ENCODE measurements at places on chromosomes 2 and 18.

GRCh38 chr2:54499661-54500060 is 43.5 kb downstream of the SPTBN1 start:
- DNase-seq: peak; percentile 72

- no peak for DNase-seq
These were observed 51.2 kb upstream of the GLI2 start for GRCh38 chr2:120684289-120685065.

GRCh38 chr2:233142355-233142897 is 82.3 kb downstream of the INPP5D start:
- DNase-seq: no peak

DNA sequence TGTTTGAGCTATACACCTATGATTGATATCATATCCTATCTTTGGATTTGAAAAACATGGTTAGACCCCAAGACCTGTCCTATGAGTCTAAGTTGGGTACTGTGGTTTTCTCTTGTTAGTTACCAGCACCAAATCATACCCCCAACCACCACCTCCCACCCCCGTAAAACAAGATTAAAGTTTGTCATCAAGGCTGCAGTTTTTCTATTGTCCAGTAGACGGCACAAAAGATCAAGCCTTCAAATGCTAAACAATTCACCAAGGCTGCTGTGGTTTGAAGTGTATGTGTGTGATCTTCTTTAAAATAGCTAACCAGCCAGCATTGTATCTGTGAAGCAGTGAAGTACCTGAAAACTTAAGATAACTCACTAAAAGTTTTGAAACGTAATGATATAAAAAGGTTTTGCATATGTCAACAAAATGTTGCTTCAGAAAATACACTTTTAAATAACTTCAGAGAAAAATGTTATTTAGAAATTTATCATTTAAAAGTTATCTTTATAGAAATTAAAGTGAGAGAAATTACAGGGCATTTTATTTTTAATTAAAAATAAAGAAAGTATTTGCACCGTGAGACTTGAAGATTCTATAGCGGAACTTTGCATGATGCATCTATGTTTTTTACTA is 5.8 kb upstream of the MEIS1 start:
- DNase-seq: no peak

GRCh38 chr2:206192157-206192556 is 32.5 kb downstream of the EEF1B2 start:
- no peak for DNase-seq

- DNase-seq: no peak
These were observed 56.6 kb upstream of the SCN9A start for GRCh38 chr2:166432331-166432730.

DNA sequence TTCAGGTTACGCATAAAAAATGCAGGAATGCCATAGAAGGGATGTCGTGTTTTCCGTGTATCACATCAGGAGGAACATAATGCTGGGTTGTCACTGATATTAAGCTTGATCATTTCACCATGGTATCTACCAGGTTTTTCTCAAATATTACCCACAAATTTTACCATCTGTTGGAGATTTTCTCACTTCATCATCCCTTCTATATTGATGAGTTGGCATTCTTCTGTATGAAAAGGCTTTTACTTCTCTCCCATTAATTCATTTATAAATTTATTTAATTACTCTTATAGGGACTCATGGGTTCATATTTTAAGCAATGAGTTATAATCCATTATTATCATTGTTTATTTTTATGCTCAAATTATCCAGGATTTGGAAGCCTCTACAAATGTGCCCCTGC is 608.2 kb downstream of the EPHA4 start:
- no peak for DNase-seq

- no peak for DNase-seq
These were observed 330.3 kb upstream of the MEX3C start for GRCh38 chr18:51527826-51528225.

DNA sequence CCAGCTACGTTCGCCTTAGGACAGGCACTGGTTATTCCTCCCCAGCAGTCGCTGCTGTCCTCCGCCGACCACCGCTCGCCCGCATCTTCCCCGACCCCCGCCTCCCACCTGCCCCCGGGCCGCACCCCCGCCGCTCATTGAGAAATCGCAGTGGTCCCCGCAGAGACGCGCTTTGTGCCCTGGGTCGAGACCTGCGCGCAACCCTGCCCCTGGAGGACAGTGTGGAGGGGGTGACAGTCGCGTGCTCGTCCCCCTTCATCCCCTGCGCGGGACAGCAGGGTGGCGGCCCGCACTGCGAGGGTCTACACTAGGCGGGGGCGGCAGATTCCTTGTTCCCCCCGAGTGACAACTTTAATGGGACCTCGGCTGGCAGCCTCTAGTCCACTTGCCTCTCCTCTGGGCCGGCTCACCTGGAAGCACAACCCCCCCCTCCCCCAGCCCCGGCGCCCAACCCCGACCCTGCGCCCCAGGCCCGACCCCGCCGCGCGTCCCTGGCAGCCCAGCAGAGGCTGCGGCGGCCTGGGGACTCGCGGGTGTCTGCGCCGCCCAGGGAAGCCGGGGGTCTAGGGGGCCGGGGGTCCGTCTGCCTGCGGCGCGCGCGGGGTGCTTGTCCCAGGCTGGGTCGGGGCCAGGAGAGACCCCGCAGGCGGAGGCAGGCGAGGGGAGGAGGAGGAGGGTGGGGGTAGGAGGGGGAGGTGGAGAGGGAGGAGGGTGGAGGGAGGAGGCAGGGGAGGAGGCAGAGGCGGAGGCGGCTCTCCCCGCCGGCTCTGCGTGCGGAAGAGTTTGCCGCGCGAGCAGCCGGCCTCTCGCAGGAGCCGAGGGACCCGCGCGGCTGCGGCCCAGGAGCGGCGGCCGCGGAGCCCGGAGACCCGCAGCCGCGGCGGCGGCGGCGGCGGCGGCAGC is at the start of gene NPAS2:
NPAS2 (plus strand) TSS at position 770 of the 903 bp plus-strand sequence. CDS start 84,616 bp downstream, outside the sequence.
- DNase-seq: no peak

GRCh38 chr2:109129356-109129920 is 433 bp downstream of the SH3RF3 start:
- no peak for DNase-seq

DNA sequence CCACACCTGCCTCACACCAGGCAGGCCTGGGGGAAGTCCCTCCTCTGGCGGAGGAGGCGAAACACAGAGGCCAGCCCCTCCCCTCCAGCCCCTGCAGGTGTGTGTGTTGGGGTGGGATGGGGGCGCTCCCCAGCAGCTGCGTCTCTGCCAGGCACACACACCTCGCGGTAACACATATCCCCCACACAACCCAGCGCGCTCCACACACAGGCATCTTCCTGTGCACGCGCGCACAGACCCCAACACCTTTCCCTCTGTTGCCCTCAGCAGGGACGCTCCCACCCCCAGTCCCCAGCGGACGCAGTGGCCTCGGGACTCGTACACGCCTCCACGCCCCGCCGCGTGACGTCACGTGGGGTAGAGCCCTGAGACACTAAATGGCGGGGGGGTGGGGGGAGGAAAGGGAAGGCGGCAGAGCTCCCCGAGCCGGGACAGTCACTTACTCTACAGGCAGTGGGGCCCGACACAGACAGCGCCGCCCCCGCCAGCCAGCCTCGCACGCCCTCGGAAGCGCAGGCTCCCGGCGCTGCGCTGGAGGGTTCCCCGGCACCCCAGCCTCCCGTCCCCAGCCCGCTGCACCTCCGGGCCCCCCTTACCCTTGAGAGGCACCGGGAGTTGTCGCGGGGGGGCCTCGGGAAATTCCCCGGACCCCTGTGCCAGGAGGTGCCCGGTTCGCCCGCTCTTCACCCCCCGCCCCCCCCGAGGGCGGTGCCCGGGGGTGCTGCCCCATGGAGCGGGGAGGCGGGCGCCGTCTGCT is at the start of gene WNT10A:
WNT10A (plus strand) TSS at position 751 of the 757 bp plus-strand sequence. CDS start 144 bp downstream, outside the sequence.
- no peak for DNase-seq

DNA sequence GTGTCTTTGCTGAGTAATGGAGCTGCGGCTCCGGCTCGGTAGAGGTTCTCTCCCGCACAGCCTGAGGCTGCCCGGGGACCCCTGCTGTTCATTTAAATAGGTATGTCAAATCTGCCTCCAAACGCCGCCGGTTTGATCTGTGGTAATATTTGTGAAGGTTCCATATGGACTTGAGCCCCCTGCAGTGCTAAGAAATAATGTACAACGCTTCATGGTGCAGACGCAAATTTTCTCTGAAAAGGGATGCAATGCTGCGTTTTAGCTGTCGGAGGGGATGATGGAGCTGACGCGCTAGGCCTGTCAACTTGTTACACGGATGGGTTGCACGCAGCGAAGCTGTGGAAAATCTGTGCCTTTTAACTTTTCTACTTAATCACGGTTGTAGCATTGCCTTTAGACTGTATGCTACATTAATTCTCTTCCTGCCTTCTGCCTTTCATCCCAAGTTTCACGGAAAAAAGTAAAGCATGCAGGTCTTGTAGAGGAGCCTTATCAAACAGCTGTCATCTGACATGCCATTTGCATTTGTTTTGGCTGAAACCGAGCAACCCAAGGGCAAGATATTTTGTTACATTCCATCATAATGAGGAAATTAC is 43.2 kb downstream of the MRPS9 start:
- DNase-seq: no peak

GRCh38 chr18:32299484-32299883 is 109.6 kb downstream of the MEP1B start:
- no peak for DNase-seq

GRCh38 chr2:238380336-238380735 is 46.4 kb upstream of the ASB1 start:
- DNase-seq: no peak

DNA sequence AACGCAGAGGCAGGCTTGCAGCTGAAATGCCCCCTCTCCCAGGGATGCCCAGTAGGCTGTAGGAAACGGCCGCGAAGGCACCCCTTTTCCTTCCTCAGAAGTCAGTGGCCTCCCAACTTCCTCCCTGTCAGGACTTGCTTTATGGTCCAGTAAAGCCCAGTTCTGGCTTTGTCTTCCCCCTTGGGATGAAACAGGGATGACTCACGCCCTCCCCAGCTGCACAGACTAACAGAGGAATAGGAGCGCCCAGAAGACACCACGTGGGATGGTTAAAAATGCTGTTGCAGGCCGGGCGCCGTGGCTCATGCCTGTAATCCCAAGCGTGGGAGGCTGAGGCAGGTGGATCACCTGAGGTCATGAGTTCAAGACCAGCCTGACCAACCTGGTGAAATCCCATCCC is 6.9 kb downstream of the CREG2 start:
- DNase-seq: no peak

GRCh38 chr2:173766537-173767289 is 198.5 kb downstream of the SP3 start:
- DNase-seq: no peak

DNA sequence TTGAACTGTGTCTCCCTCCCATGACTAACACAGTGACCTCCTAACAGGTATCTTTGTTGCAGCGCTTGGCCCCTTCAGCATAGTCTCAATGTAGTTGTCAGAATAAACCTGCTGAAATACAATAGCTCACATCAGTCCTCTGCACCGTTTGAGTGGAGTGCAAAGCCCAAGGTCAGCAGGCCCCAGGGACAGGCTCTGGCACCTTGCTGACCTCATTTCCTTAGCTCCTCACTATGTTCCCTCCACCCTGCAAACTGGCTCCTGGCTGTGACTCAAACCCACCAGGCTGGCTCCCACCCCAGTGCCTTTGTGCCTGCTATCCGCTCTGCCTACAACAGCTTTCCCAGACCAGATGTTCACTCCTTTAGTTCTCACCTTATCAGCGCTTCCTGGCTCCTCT is 146.7 kb downstream of the LRATD1 start:
- no peak for DNase-seq

DNA sequence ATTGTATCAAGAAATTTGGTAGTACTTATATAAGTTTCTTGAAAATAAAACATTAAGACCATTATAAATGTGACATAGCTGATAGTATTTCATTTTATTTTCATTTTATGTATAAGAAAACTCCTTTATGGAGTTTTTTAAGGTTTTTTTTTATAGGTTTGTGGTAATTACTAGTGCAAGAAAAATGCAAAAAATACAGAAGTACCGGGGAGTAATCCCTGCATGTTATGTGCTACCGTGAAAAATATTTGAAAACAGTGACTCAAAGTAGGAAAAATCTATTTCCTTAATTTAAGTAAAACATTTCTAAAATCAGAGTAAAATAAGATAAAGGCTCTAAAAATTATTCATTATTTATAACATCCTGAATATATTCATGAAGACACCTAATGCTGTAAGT is 21.6 kb downstream of the ZSWIM2 start:
- DNase-seq: no peak

DNA sequence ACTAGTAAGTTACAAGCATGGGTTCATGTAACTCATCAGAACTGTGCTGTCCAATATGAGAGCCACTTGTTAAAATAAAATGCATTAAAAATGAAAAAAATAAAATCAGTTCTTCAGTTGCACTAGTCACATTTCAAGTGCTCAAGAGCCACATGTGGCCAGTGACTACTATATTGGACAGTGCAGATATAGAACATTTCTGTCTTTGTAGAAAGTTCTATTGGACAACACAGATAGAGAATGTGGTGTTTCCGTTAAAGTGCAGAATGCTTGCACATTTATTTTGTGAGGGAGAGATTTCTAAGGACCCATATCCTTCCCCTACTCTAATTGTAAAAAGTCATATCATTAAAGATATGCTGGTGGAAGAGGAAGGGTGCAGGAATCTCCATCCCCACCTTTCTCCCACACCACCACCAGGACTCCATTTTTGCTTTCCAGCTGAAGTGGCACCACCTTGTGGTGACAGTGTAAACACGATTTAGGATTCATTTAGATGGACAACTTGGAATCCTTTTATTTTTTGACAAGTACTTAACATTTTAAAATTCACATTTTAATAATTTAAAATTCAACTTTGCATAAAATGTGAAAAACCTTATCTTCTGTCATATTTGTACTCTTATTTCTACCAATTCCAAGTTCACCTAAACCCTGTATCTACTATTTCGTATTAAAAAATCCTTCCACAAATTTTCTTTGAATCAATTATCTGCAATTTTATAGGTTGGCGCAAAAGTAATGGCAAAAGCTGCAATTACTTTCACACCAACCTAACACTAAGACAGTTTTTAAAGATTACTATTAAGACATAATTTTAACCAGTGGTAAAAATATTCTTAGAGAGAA is 9.4 kb upstream of the CD302 start:
- DNase-seq: no peak

GRCh38 chr2:224145751-224146355 is 106.8 kb upstream of the SERPINE2 start:
- DNase-seq: no peak

DNA sequence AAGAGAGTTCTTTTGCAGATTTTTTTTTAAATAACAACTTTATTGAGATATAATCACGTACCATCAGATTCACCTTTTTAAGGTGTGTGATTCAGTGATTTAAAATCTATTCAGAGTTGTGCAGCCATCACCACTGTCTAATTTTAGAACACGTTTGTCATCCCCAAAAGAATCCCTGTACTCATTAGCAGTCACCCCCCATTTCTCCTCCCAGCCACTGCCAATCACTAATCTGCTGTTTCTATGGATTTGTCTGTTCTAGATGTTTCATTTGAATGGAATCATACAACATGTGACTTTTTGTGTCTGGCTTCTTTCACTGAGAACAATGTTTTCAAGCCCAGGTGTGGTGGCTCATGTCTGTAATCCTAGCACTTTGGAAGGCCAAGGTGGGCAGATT is 55.4 kb upstream of the RAPH1 start:
- no peak for DNase-seq
